ENCODE measurements at places on chromosomes 12 and 14.

- no peak for DNase-seq
Observed at GRCh38 chr14:76937181-76938091, 91.1 kb downstream of the IRF2BPL start.

- DNase-seq = no peak
Observed at GRCh38 chr14:22370084-22370847, 218.8 kb downstream of the DAD1 start.

DNA sequence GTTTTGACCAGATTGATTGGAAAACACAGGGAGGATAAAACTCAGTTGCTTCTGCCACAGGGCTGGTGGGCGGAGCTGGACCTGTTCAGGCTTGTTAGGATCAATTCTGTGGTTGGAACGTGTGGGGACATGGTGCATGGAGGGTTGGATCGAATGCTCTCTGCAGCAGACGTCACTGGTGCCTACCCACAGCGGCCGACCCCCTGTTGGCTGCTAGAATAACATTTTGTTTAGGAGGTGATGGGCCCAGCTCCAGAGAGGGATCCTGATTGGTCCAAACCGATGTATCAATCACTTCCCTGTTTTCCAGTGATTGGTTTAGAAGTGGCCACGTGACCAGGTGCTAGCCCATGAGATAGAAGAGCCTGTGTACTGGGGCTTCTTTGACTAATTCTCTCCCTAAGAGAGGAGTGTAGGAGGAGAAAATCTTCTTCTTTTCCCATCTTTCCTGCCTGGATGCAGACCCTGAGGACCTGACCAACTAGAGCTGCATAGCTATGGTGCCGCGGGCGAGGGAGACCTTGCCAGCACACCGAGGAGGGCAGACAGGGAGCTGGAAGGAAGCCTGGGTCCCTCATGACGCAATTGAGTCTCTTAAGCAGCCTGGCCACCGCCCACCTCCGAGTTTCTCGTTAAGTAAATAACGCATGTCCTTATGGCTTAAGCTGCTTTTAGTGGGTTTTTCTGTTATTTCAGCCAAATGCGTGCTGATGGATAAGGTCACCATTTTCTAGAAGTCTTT lies 163.5 kb downstream of the AACS start:
- no peak for DNase-seq

DNA sequence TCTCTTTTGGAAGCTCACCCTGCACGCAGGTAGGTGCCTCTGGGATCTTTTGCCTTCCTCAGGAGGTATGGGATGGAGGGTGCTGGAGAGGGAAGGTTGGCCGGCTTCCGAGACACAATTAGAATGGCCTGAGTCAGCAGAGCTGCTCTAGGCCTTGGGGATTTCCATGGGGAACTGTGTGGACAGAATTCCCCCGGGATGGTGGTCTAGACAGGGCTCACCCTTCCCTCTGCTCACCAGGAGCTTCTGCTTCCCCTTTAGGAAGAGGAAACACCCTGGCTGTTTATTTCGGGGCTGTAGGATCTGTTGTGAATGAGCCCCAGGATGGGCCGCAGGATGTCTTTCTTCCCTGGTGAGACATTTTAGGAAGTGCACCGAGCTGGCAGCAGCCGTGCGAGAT lies 43.7 kb upstream of the TMED10 start:
- no peak for DNase-seq

DNA sequence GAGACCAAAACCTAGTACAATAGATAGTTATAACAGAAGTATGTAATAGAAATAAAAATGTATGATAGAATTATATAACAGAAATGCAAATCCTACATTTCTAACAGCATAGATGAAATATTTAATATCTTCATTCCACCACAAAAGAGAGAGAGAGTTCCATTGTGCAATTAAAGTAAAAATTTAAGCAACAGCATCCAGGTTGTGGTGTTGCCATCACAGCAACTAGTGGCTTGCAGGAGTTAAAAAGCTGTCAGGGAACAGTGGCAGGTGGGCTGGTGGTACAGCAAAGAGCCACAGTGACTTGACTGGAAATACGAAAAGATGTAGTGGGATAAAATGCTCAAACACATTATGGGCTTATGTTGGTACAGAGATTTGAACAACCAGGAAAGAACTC lies 57.1 kb upstream of the MDM1 start:
- DNase-seq = no peak

DNA sequence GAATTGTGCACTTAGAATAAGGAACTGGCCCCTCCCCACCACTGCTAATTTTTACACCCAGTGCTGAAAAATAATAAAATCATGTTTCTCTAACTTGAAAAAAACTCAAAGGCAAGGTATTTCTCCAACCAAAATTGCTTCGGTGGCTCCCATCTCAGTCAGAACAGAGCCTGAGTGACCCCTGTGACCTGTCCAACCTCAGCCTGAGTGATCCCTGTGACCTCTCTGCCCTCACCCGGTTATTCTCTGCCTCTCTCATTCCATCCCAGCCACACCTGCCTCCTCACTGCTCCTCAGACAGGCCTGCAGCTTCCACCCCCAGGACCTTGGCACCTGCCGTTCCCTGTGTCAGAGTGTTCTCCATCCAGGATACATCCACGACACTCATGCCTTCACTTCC lies 5.1 kb downstream of the SLC6A12 start:
- no peak for DNase-seq

DNA sequence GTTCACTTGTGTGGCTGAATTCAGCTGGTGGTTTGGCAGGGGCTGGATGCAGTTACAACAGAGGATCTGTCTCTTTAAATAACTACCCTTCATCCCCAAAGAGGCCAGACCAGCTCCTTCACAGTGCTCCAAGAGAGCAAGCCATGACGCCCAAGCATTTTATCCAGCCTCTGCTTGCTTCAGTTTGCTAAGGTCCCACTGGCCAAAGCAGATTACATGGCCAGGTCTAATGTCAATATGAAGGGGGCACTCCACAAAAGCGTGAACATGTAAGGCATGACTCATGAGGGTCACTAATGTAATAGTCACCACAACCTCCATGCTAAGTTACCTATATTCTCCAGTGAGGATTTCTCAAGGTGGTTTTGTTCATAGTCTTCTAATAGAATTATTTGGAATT lies 62.9 kb downstream of the MARK3 start:
- DNase-seq = no peak

DNA sequence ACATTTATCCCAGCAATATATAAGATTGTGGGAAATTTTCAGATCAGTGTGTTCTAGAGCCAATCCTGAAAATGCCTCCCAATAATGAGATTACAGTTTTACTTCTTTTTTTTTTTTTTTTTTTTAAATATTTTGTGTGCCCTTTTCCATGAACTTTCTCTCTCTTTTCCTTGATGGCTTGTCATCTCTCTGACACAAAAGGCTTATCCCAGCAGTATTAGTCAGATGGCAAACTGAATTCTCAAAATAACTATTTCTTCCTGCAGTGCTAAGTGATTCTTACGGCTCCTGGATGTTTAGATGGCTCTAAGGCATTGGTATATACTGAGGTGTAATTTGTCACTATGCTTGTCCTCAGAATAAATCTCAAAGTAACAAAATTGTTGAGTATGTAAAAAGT lies 86.7 kb downstream of the LRP6 start:
- no peak for DNase-seq

GRCh38 chr12:82942521-82942920 lies 255.8 kb downstream of the TMTC2 start:
- no peak for DNase-seq

- DNase-seq = peak; percentile 50
Observed at GRCh38 chr12:14238221-14238792, 127.2 kb upstream of the ATF7IP start.

DNA sequence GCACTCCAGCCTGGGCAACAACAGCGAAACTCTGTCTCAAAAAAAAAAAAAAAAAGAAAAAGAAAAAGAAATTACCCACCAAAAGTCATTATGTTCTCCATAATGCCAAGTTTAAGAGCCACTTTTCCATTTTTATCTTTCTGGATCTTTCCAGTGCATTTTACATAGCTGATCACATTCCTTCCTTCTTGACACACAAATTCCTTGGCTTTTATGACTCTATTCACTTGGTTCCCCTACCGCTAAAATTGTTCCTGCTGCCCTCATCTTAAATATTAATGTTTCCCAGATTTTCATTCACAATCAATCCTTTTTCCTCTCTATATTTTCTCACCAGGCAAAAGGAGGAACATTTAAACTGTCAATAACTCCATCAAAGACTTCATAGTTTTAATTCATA lies 20.2 kb downstream of the KLHL28 start:
- no peak for DNase-seq

GRCh38 chr12:94082690-94083089 lies 65.7 kb upstream of the PLXNC1 start:
- DNase-seq = no peak

DNA sequence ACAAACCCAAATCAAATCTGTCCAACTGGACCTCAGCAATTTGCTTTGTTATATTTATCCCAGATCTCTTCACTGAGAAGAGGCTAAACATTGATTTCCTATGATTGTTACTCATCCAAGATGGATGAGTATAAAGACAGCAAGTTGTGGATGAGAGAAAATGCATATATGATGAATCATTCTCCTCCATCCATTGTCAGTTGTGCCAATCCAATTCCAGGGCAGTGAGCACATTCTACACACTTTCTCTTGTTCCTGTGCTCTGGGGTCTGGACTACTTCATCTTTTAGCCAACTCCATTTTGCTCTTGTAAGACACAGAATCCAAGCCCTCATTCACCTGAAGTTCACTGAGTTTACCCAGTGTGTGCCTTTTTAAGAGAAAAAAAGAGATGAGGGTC lies 105.7 kb downstream of the GCH1 start:
- DNase-seq = no peak

GRCh38 chr12:63882844-63883243 lies 38.3 kb downstream of the SRGAP1 start:
- no peak for DNase-seq

DNA sequence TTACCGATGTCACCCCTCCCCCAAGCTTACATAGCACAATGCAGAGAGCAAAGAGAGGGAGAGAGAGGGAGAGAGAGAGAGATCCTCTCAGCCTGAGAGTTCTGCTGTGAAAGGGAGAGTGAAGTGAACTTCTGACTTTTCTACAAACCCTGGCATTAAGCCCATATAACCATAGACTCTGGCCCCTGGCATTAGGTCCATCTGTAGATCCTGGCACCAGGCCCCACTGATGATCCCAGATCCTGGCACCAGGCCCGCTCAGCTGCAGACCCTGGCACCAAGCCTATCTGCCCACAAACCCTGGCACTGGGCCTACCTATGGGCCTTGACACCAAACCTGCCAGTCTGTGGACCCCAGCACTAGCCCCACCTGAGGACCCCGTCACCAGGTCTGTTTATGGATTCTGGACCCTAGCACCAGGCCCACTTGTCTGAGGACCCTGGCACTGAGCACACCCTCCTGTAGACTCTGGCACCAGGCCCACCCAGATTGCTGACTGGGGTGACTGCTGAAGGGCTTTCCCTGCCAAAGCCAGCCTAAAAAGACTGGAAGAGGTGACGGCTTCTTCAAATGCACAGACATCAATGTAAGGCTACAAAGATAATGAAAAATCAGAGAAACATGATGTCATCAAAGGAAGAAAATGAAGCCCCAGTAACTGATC lies 14.5 kb upstream of the KRT83 start:
- no peak for DNase-seq

GRCh38 chr14:96683562-96684289 lies 113.5 kb upstream of the VRK1 start:
- DNase-seq = no peak

GRCh38 chr12:104263026-104263425 lies 40.5 kb upstream of the EID3 start:
- DNase-seq = no peak

DNA sequence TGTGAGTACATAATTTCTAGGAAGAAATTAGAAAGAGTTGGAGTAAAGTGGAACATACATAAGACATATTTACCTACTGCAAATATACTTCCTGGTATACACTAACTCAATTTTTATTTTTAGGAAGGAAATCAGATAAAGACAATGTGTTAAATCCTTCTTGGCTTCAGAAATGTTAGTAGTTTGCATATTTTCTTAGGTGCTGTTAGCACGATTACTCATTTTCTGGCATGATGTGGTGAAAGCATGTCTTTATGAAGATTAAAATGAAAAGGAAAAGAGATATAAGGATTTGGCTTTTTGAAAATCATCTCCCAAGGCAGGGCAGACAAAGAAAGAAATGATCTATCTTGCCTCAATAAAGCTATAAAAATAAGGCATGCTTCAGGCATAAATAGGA lies 287.6 kb upstream of the E2F7 start:
- DNase-seq = no peak

- DNase-seq = peak; percentile 38
Observed at GRCh38 chr12:49089821-49090773, 4.5 kb downstream of the DHH start.

DNA sequence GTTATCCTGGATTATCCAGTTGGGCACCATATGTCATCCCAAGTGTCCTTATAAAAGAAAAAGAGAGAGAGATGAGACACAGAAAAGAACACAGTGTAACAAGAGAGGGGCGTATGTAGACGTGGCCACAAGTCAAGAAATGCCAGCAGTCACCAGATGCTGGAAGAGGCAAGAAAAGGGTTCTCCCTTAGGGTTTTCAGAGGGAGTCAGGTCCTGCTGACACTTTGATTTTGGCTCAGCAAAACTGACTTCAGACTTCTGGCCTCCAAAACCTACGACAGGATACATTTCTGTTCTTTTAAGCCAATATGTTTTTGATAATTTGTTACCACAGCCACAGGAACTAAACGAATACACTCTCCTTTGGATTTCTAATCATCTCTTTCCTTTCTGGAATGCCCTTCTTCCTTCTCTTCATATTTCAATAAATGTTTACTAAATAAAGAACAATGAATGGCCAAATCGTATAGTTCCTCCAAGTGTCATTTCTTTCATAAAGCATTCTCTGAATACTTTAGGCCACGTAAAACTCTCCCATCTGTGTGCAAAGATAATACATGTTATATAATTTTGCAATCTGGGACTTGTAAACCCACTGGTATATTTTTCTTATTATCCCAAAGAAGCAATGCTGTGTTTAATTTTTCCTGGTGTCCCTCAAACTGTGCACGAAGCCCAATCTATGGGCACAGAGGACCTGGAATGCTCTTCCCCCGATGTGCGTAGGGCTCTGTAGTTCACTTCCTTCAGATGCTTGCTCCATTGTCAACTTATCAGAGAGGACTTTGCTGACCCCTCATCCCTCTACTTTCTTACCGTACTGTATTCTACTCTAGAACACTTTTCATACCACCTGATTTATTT lies 303.6 kb downstream of the CEP128 start:
- DNase-seq = no peak

DNA sequence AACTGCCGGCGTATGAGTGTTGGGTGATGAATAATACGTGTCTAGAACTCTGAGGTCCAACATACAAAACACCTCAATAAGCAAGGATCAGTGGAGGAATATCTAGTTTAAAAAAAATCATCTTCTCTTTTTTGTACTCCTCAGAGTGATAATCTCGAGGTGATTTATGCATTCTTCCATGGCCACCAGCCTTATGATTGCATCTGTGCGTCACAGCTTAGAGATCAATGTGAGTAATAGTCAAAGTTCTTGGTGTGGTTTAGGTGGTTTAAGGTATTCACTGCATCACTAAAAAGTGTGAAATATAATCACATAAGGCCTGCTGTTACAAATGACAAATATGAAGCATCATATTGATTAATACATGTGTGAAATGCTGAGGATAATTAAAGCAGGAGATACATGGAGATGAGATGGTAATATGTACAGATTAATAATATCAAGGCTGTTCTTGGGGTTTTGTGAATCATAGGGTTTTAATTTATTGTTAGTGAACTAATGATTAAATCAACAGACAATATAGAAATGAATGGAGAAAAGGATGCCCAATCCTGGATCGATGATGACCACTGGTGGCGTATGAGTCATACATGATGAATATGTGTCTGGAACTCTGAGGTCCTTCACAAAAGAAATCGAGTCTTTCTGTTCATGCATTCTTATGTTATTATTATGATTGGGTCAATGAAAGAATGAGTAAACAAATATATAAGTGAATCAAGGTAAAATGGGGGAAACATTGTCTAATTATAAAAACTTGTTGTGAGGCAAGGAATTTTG lies 68.8 kb upstream of the RTL1 start:
- no peak for DNase-seq

All from CD4-positive, alpha-beta T cell treated with Interleukin-12 subunit alpha and Interleukin-12 subunit beta, for 1 hour (primary cell).